Stimulated activated CD4-positive, alpha-beta T cell treated with anti-CD3 and anti-CD28 coated beads, TNF-alpha, amount 100 ng/mL, for 24 hours (primary cell): ENCODE measurements at places on chromosomes 16 and 17.

- DNase-seq: no peak
Measured at GRCh38 chr16:73232555-73233328, 184.8 kb upstream of the ZFHX3 start.

DNA sequence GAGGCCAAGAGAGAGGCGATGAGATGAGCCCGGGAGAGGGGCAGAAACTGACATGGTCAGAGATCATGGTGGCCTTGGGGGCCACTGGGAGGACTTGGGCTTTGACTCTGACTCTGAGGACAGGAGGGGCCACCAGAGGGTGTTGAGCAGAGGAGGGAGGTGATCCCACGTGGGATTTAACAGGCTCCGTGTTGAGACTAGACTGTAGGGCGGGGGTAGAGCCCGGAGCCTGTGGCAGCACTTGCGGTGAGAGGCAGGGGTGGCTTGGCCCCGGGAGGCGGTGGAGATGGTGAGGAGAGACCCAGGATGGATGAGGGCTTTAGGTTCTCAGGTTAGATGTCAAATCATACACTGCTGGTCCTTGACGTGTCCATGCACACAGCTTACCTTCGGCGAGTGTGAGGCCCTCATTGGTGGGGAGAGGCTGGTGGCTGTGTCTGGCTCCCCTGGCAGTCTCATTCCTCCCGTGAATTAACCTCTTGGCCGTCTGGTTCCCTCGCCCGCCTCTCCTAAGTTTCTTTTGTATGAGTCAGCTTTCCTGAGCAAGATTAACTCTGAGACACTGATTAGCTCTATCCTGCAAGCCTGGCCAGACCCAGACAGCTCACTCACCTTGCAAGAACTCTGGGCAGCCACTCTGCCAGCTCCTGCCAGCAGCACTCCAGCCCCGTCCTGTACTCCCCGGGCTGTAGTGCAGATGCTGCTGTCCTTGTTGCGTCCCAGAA, 39.7 kb downstream of the VPS35L start:
- DNase-seq: no peak

- no peak for DNase-seq
Measured at GRCh38 chr16:81071805-81072204, 5.2 kb downstream of the C16orf46 start.

DNA sequence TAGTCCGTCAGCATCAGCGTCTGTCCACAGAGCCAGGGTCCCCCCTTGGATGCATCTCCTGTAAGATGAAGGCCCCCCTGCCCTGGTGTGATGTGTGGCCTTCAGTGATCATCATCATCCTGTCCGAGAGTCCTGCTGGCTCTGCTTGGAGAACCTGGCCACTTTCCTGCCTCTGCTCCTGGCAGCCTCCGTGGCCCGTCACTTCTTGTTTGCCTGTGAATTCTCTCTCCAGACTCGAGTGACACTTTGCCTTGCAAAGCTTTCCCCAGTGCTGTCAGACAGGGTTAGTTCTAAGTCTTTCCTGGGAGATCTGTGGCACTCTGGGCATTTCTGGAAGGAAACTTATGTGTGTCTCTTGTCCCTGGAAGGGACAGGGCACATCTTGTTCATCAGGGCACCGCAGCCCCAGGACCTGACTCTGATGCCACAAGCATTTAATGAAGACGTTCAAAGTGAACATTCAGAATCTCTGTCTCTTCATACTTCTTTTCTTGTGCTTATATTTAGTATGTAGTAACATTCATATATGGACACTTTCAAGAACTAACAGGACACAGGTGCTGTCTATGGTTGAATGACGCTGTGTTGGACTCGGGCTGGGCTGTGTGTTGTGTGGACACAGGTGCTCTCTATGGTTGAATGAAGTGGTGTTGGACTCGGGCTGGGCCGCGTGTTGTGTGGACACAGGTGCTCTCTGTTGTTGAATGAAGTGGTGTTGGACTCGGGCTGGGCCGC, 68.5 kb downstream of the RPTOR start:
- DNase-seq: no peak

- no peak for DNase-seq
Measured at GRCh38 chr17:48642059-48642842, 16.1 kb upstream of the HOXB9 start.
